ENCODE measurements at places on chromosomes 6 and 20. TPM values are rescaled to one million over a fixed set of nuclear protein-coding genes. Genes with fewer than 3 reads are reported as not detected.

Gene PPIL4
- 18.6 TPM for total RNA-seq

Gene SLC2A10
- 5.4 TPM for total RNA-seq

Gene OXT
- not detected for total RNA-seq

Gene SNAP91
- total RNA-seq, result 1.3 TPM

Gene GPX5
- total RNA-seq, result not detected

Gene LRRC73
- under 0.01 TPM for total RNA-seq

Gene NANP
- 6.4 TPM for total RNA-seq

Gene SNX9
- total RNA-seq, result 53.7 TPM

Gene EDN3
- not detected for total RNA-seq

Gene PPP1R3G
- total RNA-seq, result 0.89 TPM

Gene ARFGEF3
- 2.5 TPM for total RNA-seq

Gene CD24
- total RNA-seq, result 0.38 TPM

Gene FAM50B
- 4.4 TPM for total RNA-seq

Gene PI3
- total RNA-seq, result not detected

Gene AKAP12
- 444 TPM for total RNA-seq

Gene NRN1
- 28.1 TPM for total RNA-seq

Gene MUCL3
- not detected for total RNA-seq

Gene COL21A1
- total RNA-seq, result 1.2 TPM

Gene DPPA5
- total RNA-seq, result not detected

Gene FLOT1
- 52.5 TPM for total RNA-seq

Gene PPIL6
- total RNA-seq, result 0.76 TPM

Gene TNFRSF6B
- total RNA-seq, result 15.4 TPM

Gene MICB
- 8.3 TPM for total RNA-seq

Gene CCN2
- total RNA-seq, result 178 TPM

Gene GMPR
- total RNA-seq, result 10.9 TPM

Gene FOXQ1
- not detected for total RNA-seq

Gene SCUBE3
- 0.76 TPM for total RNA-seq

Gene PREX1
- total RNA-seq, result 30.7 TPM

Gene C20orf204
- total RNA-seq, result 6.3 TPM

Gene IRAK1BP1
- total RNA-seq, result 1.6 TPM

Gene DTNBP1
- total RNA-seq, result 9.4 TPM

Gene CALHM6
- 1.0 TPM for total RNA-seq

Gene BHLHE23
- not detected for total RNA-seq

Gene EEF1A2
- 22.0 TPM for total RNA-seq

Gene C6orf120
- total RNA-seq, result 24.4 TPM

Gene NDUFAF5
- 8.6 TPM for total RNA-seq

Gene BIRC7
- total RNA-seq, result not detected

Gene SLC22A3
- total RNA-seq, result not detected

Gene ZGPAT
- total RNA-seq, result 10.1 TPM

Gene C4B
- 0.77 TPM for total RNA-seq

Gene TPD52L2
- total RNA-seq, result 178 TPM

Gene DEFB124
- total RNA-seq, result not detected
